Stimulated activated CD4-positive, alpha-beta T cell treated with anti-CD3 and anti-CD28 coated beads, Interleukin-1b, Interleukin-23, amount 100 ng/mL, for 1 hour (primary cell): ENCODE measurements at places on chromosomes 3 and 15.

GRCh38 chr3:111681661-111682426 is 86.7 kb upstream of the ZBED2 start:
- DNase-seq: no peak

DNA sequence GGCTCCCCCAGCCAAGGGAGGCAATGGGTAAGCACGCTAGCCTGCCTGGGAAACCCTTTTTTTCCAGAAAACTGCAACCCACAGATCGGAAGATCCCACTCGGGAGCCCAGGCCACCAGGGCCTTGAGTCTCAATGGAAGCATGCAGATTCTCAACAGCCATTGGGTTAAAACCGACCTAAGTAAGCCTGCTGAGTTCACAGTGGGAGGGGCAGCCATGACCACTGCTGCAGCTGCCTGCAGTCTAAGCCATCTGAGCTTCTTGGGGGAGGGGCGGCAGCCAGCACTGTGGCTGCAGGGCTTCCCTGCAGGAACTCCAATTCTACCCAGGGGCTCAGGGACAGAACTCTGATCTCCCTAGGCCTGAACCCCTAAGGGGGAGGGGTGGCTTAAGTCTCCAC is 82.0 kb downstream of the DPPA2 start:
- DNase-seq: no peak

DNA sequence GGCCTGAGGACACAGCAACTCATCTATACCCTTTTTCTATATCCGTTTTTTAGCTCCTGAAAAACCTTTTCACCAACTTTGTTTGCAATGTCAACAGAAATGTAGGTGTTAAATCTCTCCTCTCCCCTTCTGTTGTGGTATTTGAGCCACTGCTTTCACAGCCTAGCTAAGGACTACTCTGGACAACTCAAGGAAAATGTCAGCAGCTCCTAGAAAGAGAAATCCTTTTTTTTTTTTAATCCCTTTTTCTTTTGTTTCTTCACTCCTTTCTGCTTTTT is 176.6 kb downstream of the KLHL25 start:
- no peak for DNase-seq

- DNase-seq: no peak
Observed at GRCh38 chr3:140627756-140628155, 50.1 kb upstream of the TRIM42 start.
